ENCODE measurements at places on chromosomes 7 and 10. TPM values are rescaled to one million over a fixed set of nuclear protein-coding genes. Genes with fewer than 3 reads are reported as not detected.

Gene PRPS1L1
- total RNA-seq: not detected

Gene LRIT1
- not detected for total RNA-seq

Gene WIPF3
- total RNA-seq: 0.25 TPM

Gene AKR1C2
- 1.1 TPM for total RNA-seq
